ENCODE measurements at places on chromosomes 7 and 10.

DNA sequence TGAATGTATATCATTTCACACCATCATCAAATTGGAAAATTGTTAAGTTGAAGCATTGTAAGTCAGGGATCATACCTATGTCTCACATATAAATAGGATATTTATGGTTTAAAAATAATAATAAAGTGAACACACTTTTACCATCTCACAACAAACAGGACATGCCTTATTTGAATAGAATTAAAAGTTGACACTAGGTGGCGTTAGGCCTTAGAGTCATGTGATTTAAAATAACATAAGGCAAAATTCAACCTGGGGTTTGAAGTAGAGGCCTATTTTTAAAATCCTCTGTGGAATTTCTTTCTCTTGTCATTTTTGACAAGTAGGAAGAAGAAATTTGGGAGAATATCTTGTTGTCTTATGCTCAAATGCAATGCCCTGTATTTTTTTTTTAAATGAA lies 184.7 kb upstream of the PCDH15 start:
- no peak for DNase-seq

DNA sequence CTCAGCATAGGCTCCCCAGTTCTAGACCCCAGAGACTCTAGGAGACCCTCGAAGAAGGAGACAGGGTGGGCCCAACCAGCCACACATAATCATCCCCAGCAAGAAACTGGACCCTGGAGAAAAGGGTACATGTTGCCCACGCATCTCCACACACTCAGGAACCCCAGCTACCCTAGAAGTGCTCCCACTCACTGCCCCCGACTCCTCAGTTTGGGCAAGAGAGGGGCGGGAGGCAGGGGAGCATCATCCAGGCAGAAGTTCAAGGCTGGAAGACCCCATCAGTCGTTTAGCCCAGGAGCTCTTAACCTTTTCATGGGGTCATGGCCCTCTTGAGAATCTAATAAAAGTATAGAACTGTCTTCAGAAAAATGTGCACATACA lies 1.8 kb upstream of the ZNF467 start:
- DNase-seq: no peak

DNA sequence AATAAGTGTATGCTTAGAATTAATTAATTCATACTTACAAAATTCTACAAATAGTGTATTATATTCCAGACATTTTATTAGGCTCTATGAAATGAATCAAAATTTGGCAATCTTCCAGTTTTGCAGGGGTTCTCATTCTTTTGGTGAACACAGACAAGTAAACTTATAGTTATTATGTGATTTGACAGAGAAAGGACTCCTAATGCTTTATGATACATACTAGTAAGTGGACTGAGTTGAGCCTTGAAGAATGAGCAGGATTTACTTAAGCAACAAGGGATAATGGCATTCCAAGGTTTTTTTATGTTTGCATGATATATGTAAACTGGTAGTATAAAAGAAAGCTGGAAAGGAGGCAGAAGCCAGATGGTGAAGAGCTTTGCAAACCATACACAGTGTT lies 145.7 kb upstream of the FERD3L start:
- DNase-seq: no peak

GRCh38 chr10:77341055-77341454 lies 296.6 kb downstream of the KCNMA1 start:
- no peak for DNase-seq
